MCF 10A (cell line): ENCODE measurements at places on chromosomes 3 and 15. TPM values are rescaled to one million over a fixed set of nuclear protein-coding genes. Genes with fewer than 3 reads are reported as not detected.
A peak's percentile ranks its signal among the peaks of the same experiment; 100 is the strongest.

DNA sequence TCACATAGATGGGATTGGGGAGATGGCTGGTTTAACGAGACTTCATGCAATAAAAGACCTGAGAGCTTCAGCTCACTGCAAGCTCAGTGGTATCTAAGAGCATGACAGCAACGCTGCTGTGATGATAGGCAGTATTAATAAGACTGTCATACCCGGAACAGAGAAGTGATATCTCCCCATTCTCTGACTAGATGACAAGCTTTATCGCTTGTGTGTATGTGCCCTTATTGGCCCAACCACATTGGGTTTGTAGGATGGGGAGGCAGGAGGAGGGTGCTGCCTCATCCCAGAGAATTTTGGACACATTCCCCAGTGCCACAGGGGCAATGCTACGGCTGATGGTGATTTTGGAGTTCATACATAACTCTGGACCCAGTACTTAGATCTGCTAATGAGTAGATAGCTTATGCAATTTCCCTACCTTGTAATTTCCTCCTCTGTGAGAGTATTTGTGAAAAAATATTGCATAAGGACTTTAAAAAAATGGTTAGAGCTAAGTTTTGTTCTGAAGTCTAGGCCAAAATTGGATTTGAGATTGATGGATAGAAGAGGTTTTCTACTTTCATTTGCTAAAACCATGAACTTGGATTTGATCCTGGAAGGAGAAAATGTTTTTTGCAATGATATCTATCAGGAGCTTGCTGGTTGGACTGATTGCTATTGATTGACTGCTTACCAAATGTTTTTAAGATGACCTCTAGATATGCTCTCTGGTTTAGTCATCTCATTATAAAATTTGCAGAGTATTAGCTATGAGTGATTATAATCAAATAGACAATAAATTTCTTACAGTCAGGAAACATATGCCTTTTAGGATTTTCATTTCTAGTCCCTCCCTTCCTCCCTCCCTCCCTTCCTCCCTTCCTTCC, 14.0 kb upstream of the TMEM212 start:
- no peaks in the 10 kb centered on the region for H3K27me3 ChIP-seq
- peaks cover 37% of the 10 kb centered on the region for H3K4me1 ChIP-seq
- H3K27ac ChIP-seq, result no peak overlapping the region

GRCh38 chr3:12275974-12276650, 12.8 kb upstream of the PPARG start:
- H3K27ac ChIP-seq, result no peak overlapping the region
- no peaks in the 10 kb centered on the region for H3K36me3 ChIP-seq
- no peak overlapping the region for H3K4me3 ChIP-seq
- no peaks in the 10 kb centered on the region for H3K27me3 ChIP-seq
- no peak for DNase-seq

DNA sequence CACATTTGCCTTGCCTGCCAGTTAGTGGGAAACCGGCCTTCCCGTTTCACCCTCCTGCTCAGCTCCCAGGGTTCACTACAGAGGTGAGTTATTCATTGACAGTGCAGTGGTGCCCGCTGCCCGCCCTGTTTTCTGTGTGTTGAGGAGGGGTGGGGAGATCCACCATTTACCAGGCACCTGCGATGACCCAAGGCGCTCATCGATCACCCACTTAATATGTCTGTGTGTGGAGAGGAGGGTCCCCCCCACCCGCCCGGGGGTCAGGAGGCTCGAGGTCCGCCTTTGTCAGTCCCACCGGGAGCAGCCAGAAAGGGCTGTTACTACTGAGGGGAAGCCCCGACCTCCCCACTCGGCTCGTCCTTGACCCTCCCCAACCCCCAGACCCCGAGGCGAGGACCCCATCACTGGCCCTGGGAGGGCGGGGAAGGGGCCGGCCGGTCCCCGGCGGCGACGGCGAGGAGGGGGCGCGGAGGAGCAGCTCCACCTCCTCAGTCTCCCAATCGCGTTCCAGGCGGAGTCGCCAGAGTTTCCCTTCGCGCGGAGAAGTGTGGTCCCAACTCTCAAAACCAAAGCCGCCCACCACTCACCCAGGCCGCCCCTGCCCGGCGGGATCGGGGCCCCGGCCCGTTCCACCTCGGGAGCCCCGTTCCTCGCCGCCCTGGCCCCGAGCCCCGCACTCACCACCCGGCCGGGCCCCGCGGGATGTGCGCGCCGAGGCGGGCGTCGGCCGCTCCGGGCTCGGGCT, 1.1 kb downstream of the PLXNB1 start:
- H3K27me3 ChIP-seq, result no peaks in the 10 kb centered on the region
- no peak for DNase-seq
- H3K4me1 ChIP-seq, result peaks cover 65% of the 10 kb centered on the region
- peak overlapping the region; percentile 5 for H3K27ac ChIP-seq
- peaks cover 45% of the 10 kb centered on the region for H3K36me3 ChIP-seq

- no peak for DNase-seq
- no peak overlapping the region for H3K27ac ChIP-seq
- peaks cover 5% of the 10 kb centered on the region for H3K36me3 ChIP-seq
- H3K4me3 ChIP-seq, result no peak overlapping the region
- peaks cover 14% of the 10 kb centered on the region for H3K4me1 ChIP-seq
Observed at GRCh38 chr3:60575718-60576272, 675.5 kb downstream of the FHIT start.

DNA sequence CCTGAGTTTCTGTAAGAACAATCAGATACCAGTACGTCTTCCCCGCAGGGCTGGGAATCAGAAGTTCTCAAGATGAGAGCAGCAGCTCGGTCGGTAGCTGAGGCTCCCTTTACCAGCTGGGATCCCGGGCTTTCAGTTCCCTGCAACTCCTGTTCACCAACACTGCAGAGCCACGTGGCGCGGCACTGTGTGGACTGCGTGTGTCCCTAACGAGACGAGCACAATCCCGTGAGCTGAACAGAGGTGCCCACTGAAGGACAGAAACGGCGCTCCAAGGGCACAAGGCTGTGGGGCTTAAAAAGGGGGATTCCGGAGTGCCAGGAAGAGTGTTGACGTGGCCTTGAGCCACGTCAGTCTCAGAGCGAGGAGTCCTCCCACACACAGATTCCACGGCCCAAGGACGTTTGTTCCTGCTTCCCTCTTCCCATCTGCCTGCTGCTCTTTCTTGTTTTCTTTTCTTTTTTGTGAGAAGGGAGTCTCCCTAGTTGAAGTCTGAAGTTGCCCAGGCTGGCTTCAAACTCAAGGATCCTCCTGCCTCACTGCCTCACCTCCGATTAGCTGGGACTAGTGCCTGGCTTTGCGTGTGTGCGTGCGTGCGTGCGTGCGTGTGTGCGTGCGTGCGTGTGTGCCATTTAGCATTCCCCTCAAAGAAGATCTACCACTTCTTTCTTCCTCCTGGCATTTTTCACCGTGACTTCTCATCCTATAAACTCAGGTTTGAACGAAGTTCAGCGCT, 37.1 kb upstream of the RPL35A start:
- H3K36me3 ChIP-seq, result no peaks in the 10 kb centered on the region
- no peak overlapping the region for H3K4me3 ChIP-seq
- H3K27ac ChIP-seq, result no peak overlapping the region
- no peaks in the 10 kb centered on the region for H3K27me3 ChIP-seq

GRCh38 chr3:122679882-122680474, 661 bp upstream of the PARP14 start:
- H3K36me3 ChIP-seq, result peaks cover 8% of the 10 kb centered on the region
- H3K4me1 ChIP-seq, result peaks cover 16% of the 10 kb centered on the region
- no peaks in the 10 kb centered on the region for H3K27me3 ChIP-seq

DNA sequence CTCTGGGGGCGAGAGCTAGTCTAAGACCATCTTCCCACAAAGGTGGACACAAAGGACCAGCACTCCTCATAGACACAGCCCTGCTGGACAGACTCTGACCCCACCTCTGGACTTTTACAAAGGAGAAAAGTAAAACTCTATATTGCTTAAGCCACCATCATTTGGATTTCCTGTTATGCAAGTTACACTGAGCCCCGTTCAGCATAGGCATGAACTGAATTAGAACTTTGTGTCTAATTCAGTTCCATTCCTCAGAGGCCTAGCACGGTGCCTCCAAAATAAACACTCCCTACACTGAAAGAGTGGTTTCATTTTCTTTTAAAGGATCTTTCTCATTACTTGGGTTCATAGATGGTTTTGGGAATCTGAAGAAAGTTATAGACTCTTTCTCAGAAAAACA, 79.2 kb upstream of the OCA2 start:
- H3K27me3 ChIP-seq, result no peaks in the 10 kb centered on the region
- no peak overlapping the region for H3K4me3 ChIP-seq
- DNase-seq, result no peak
- no peak overlapping the region for H3K27ac ChIP-seq
- H3K36me3 ChIP-seq, result peaks cover 82% of the 10 kb centered on the region

DNA sequence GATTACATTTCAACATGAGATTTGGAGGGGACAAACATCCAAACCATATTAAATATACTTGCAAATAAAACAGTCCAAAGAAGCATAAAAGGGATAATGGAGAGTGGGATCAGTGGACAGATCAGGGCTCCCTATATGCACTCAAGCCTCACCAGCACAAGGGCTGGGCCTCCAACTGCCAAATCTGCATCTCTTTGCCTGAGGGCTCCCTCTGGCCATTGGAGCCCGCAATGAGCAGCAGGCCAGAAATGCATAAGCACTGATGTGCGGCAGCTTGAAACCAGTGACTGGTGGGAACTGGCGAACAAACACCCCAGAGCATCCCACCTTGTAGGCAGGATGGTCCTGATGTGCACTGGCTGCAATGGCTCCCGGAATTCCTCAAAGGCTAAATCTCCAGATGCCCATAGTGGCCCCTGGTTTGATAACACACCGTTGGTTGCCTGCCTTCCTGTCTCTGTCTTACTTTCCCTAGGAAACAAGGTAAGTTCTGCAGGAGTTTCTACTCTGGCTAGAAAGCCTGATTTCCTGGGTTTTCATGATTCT, 55.9 kb upstream of the POMGNT2 start:
- DNase-seq, result no peak
- no peak overlapping the region for H3K4me3 ChIP-seq
- no peaks in the 10 kb centered on the region for H3K36me3 ChIP-seq
- no peaks in the 10 kb centered on the region for H3K4me1 ChIP-seq
- H3K27ac ChIP-seq, result no peak overlapping the region
- H3K27me3 ChIP-seq, result no peaks in the 10 kb centered on the region

- H3K4me1 ChIP-seq, result no peaks in the 10 kb centered on the region
- no peak for DNase-seq
- H3K27me3 ChIP-seq, result peaks cover 57% of the 10 kb centered on the region
- H3K36me3 ChIP-seq, result no peaks in the 10 kb centered on the region
- no peak overlapping the region for H3K27ac ChIP-seq
Observed at GRCh38 chr3:103195216-103195615, 760.4 kb downstream of the ZPLD1 start.

GRCh38 chr3:197889204-197889930, 60.6 kb upstream of the RPL35A start:
- no peak overlapping the region for H3K4me3 ChIP-seq
- DNase-seq, result peak; percentile 71
- H3K36me3 ChIP-seq, result peaks cover 9% of the 10 kb centered on the region
- no peak overlapping the region for H3K27ac ChIP-seq
- no peaks in the 10 kb centered on the region for H3K27me3 ChIP-seq

GRCh38 chr3:15875016-15875689, 77.4 kb upstream of the ANKRD28 start:
- no peak overlapping the region for H3K4me3 ChIP-seq
- H3K4me1 ChIP-seq, result peaks cover 8% of the 10 kb centered on the region
- no peak for DNase-seq
- no peak overlapping the region for H3K27ac ChIP-seq
- H3K36me3 ChIP-seq, result no peaks in the 10 kb centered on the region

- no peak overlapping the region for H3K27ac ChIP-seq
- H3K36me3 ChIP-seq, result no peaks in the 10 kb centered on the region
- peaks cover 17% of the 10 kb centered on the region for H3K27me3 ChIP-seq
- peaks cover 6% of the 10 kb centered on the region for H3K4me1 ChIP-seq
Observed at GRCh38 chr15:33190539-33190938, 4.0 kb downstream of the FMN1 start.

GRCh38 chr3:123150449-123151215, 51.1 kb upstream of the SEC22A start:
- H3K27me3 ChIP-seq, result no peaks in the 10 kb centered on the region
- peaks cover 37% of the 10 kb centered on the region for H3K36me3 ChIP-seq
- no peak overlapping the region for H3K27ac ChIP-seq
- H3K4me3 ChIP-seq, result no peak overlapping the region
- DNase-seq, result no peak

DNA sequence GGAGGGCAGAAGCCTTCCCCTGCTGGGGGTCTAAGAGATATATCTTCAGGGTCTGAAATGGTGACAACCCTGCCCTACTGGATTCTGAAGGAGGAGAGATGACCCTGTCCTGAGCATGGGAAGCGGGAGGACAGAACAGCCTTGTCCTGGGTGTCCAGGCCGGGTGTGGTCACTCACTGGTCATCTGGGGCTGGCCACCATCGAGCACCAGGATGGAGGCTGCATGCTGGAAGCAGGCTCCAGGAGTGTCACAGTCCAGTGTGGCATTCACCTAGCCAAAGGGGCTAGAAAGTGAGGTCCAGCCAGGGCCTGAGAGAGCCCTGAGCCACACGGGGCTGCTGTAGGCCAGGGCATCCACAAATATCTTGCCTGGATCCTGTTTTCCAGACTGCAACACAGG, 5.2 kb downstream of the CDHR4 start:
- H3K27me3 ChIP-seq, result no peaks in the 10 kb centered on the region
- no peak overlapping the region for H3K4me3 ChIP-seq
- DNase-seq, result no peak
- H3K27ac ChIP-seq, result no peak overlapping the region
- peaks cover 5% of the 10 kb centered on the region for H3K4me1 ChIP-seq

DNA sequence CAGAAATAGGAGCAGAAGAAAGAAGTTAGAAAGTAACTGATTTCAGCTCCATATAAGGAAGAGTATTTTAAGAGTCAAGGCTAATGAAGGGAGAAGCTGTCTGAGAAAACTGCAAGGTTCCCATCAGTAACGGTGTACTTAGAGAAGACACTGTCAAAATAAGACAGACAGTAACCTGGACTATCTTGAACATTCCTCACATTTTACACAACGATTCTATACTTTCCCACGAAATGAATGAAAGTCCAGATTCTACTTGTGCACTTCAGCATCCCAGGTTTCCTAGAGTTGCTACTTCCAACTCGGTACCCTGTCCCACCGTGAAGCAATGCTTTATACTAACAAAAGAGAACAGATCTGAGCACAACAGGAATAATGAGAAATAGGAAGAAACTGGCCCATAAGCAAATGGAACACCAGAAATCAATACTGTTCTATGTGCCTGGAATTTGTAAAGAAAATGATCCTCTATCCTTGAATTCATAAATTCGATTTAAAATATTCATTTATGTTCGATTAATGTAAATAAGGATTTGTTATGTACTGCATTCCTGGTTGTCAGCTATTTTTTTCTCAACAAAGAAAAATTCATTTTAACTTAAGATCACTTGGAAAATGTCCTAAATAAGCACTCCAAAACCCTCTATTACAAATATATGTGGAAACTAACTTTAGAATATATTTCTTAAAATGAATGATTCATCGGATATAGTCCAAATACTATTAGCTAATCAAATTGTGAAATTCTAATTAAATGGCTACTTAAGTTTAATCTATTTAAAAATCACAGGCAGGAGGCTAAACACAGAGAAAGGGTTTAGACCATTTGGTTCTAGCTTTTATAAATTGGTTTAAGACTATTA, 1.5 kb downstream of the C3orf70 start:
- no peaks in the 10 kb centered on the region for H3K36me3 ChIP-seq
- DNase-seq, result no peak
- H3K4me3 ChIP-seq, result no peak overlapping the region
- H3K4me1 ChIP-seq, result no peaks in the 10 kb centered on the region
- H3K27me3 ChIP-seq, result peaks cover 4% of the 10 kb centered on the region
- no peak overlapping the region for H3K27ac ChIP-seq

SAXO2 gene
- 3.9 and 4.2 TPM in 2 replicates for total RNA-seq

SLC35G2 gene
- total RNA-seq, result 7.6 and 8.5 TPM in 2 replicates

AHSG gene
- total RNA-seq, result not detected in 2 replicates

CPLX3 gene
- total RNA-seq, result not detected in 2 replicates

KCNMB3 gene
- total RNA-seq, result 0.15 and 0.28 TPM in 2 replicates

SLC12A1 gene
- total RNA-seq, result not detected in 2 replicates

TJP1 gene
- 114 and 137 TPM in 2 replicates for total RNA-seq

SHC4 gene
- 0.26 and 0.49 TPM in 2 replicates for total RNA-seq
